ENCODE measurements at places on chromosomes 4 and X. TPM values are rescaled to one million over a fixed set of nuclear protein-coding genes. Genes with fewer than 3 reads are reported as not detected.

- no peaks in the 10 kb centered on the region for H3K27me3 ChIP-seq
- H3K4me1 ChIP-seq: peaks cover 76% of the 10 kb centered on the region
These were observed 106.0 kb upstream of the NAP1L5 start for GRCh38 chr4:88803600-88804096.

- H3K4me1 ChIP-seq: no peaks in the 10 kb centered on the region
- no peak overlapping the region for H3K4me3 ChIP-seq
- no peaks in the 10 kb centered on the region for H3K27me3 ChIP-seq
These were observed 76.2 kb upstream of the TEX13D start for GRCh38 chrX:124256216-124256615.

- peaks cover 36% of the 10 kb centered on the region for H3K4me1 ChIP-seq
- no peak for DNase-seq
- no peak overlapping the region for H3K27ac ChIP-seq
- no peak overlapping the region for H3K4me3 ChIP-seq
- no peaks in the 10 kb centered on the region for H3K36me3 ChIP-seq
- H3K27me3 ChIP-seq: no peaks in the 10 kb centered on the region
These were observed 1.6 kb upstream of the HADH start for GRCh38 chr4:107987916-107988762.

GASK1B gene
- 15.5 TPM for total RNA-seq

HSD17B13 gene
- total RNA-seq: 0.66 TPM

DNA sequence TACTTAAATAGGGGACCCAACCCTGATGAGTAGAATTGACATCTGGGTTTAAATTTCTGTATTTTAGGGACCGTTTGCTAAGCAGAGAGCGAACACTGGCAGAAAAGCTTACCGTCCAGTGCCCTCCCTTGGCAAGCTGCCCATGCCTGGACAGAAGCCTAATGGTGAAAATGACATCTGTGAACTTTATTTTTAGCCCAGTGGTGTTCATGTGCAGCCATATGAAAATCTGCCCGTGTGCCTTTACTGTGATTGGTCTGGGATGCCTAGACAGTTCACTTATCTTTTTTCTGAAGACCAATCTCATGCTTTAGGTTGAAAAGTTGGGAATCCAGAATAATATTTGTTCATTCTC lies 1.1 kb downstream of the STBD1 start:
- no peaks in the 10 kb centered on the region for H3K36me3 ChIP-seq
- peak overlapping the region; percentile 89 for H3K27ac ChIP-seq
- H3K4me3 ChIP-seq: peak overlapping the region; percentile 52
- DNase-seq: peak; percentile 61
- H3K27me3 ChIP-seq: no peaks in the 10 kb centered on the region

DNA sequence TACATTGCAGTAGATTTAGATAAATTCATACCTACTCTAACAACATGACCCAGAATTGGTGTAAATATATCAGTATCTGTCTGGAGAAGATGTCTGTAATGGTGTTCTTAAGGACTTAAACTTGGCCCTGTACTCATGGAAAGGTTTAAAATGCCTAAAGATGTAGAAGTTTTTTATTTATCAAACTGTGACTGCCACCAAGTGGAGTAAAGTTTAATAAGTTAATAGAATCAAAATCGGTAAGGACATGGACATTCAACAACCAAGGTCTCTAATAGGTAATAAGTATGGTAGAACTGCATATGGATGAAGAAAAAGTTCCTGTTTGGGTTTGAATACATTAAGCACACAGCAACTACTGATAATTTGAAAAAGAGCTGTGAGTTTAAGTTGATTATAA lies 474.0 kb upstream of the NDST3 start:
- H3K4me3 ChIP-seq: no peak overlapping the region
- H3K4me1 ChIP-seq: no peaks in the 10 kb centered on the region
- H3K27me3 ChIP-seq: no peaks in the 10 kb centered on the region
- H3K36me3 ChIP-seq: no peaks in the 10 kb centered on the region
- no peak for DNase-seq

SMR3B gene
- total RNA-seq: not detected

RIPPLY1 gene
- not detected for total RNA-seq

DNA sequence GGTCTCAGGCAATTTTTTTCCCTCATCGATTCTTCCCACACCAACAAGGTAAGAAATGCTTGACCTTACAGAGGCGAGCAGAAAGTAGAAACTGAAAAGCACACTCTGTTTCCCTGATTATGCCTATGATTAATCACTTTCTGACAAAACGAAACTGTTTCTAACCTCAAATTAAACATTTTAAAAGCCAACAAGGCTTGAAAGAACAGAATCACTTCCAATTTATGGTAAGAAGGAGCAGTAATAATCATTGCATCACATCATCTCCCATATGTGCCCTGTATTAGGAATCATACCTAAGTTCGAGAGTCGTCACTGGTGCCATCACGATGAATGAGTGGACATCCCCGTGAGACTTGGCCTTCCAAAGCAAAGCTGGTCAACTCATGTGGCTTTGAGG lies 12.5 kb upstream of the CXCL13 start:
- no peaks in the 10 kb centered on the region for H3K36me3 ChIP-seq
- no peak overlapping the region for H3K27ac ChIP-seq
- no peak overlapping the region for H3K4me3 ChIP-seq
- H3K4me1 ChIP-seq: no peaks in the 10 kb centered on the region
- H3K27me3 ChIP-seq: no peaks in the 10 kb centered on the region
- DNase-seq: no peak

GRCh38 chr4:26566133-26566532 lies 17.8 kb upstream of the TBC1D19 start:
- DNase-seq: no peak
- H3K36me3 ChIP-seq: no peaks in the 10 kb centered on the region
- H3K27ac ChIP-seq: no peak overlapping the region
- no peaks in the 10 kb centered on the region for H3K4me1 ChIP-seq

NDP gene
- total RNA-seq: not detected

- H3K4me3 ChIP-seq: no peak overlapping the region
- no peaks in the 10 kb centered on the region for H3K36me3 ChIP-seq
- H3K27ac ChIP-seq: no peak overlapping the region
- peaks cover 17% of the 10 kb centered on the region for H3K4me1 ChIP-seq
These were observed 944.4 kb upstream of the GRID2 start for GRCh38 chr4:91359041-91360031.
